NCI-H1105 (cell line): ENCODE measurements at places on chromosomes 3 and 15.

- DNase-seq, result no peak
Measured at GRCh38 chr3:18236726-18237125, 188.4 kb downstream of the SATB1 start.

- no peak for DNase-seq
Measured at GRCh38 chr3:46496746-46497555, 825 bp upstream of the RTP3 start.

DNA sequence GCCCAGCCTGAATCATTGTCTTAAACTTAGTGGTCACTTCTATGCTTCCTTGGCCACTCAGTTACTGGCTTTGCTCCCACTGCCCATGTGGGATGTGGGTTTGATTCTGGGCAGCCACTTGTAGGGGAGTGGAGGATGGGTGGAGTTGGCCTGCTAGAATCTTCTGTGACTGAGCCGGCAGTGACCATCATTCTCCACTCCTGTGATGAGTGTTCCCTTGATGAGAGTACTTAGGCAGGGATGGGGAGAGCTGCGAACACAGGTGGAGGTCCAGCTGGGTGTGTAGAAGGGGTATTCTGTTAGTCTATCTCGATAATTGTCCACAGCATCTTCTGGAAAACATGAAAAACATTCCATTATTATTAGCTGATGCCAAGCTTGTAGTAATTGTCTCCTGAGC is 8.0 kb downstream of the TM6SF1 start:
- DNase-seq, result no peak

GRCh38 chr15:101499863-101500713 is 10.6 kb upstream of the PCSK6 start:
- peak; percentile 92 for DNase-seq

DNA sequence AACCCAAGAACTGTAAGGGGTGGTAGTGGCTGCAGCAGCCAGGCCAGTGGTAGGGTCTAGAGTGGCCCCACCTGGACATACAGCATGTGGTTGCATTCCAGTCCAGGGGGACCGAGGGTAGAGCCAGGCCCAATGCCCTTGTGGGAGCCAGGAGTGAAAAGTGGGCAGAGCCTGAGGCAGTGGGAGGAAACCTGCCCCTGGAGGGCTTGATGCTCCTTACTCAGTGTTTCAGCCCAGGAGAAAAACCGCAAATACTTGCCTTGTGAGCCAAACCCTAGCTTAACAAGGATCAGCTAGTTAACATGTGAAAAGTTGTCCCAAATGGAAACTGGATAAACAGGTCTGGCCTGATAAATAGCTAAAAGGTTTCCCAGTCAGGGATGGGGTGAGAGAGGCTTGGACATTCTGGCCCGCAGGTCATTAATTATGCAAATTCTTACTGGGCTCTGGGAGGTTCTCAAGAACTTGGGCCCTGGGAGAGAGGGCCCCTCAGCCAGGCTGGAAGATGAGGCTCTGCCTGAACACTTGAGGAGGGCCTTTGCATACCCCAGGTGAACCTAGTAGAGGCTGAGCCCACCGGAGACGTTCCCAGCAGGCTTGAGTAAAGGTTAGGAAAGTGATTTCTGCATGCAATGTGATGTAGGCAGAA is 222.1 kb downstream of the THSD4 start:
- DNase-seq, result no peak

GRCh38 chr3:105799286-105799685 is 69.5 kb downstream of the CBLB start:
- DNase-seq, result no peak

- DNase-seq, result no peak
Measured at GRCh38 chr15:70340494-70340870, 242.8 kb upstream of the TLE3 start.

GRCh38 chr15:85832394-85832793 is 37.7 kb upstream of the KLHL25 start:
- no peak for DNase-seq
